Caki2 (cell line): ENCODE measurements at places on chromosomes 4 and X. TPM values are rescaled to one million over a fixed set of nuclear protein-coding genes. Genes with fewer than 3 reads are reported as not detected.

- no peak for DNase-seq
Measured at GRCh38 chr4:123698556-123698955, 302.0 kb downstream of the SPRY1 start.

DNA sequence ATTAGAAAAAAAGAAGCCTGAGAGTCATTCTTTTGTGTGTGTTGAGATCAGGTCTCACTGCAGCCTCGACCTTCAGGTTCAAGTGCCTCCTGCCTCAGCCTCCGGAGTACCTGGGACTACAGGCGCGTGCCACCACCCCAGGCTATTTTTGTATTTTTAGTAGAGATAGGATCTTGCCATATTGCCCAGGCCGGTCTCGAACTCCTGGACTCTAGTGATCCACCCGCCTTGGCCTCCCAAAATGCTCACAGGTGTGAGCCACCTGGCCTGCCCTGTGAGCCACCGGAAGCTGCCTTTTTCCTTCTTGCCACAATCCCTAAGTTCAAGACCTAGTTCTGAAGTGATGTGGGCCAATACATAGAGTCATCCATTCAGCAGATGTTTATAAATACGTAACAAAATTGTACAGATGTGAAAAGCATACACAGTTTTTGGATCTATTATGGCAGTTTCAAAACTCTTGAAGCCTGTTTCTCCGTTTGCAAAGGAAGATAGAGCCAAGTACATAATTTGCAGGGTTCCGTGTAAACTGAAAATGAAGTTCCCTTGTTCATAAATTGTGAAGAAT, 536 bp upstream of the CTSO start:
- no peak for DNase-seq

GRCh38 chr4:53777244-53777984, 186.1 kb upstream of the LNX1 start:
- DNase-seq, result no peak

- DNase-seq, result peak; percentile 57
Measured at GRCh38 chr4:1998296-1998695, 10.5 kb downstream of the NELFA start.

DNA sequence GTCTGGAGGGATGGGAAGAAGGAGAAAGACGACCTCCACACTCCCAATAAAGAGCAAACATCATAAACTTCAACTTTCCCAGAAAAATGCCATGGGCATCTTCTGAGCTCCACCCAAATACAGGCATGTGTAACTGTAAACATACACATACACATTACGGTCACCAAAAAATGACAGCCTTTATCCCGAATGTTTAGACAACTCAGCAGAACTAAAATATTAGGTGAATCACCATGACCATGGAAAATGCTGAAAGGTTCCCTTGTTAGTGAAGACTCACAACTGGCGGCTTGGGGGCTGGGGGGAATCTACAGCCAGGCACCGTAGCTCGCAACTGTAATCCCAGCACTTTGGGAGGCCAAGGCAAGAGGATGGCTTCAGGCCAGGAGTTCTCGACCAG, 33.0 kb downstream of the PRKX start:
- DNase-seq, result peak; percentile 46

DNA sequence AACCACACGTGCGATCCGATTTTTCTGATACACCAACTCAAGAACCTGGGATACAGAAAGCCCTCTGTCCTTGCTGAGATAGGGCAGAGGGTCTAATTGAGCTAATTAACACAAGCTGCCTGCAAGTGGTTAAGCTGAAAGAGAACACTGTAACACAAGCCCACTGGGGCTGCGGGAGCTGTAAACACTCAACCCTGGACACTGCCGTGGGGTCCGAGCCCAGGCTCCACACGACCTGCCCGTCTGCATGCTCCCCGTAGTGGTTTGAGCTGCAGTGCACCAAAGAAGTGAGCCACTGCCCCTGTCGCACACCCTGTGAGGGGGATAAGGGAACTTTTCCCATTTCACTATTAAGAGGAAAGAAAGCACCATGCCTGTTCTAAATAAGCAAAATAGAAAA, 54.6 kb downstream of the SPANXN3 start:
- DNase-seq, result no peak

GRCh38 chrX:10722851-10723250, 102.5 kb upstream of the MID1 start:
- DNase-seq, result peak; percentile 23

GRCh38 chr4:155122382-155122781, 86.1 kb upstream of the NPY2R start:
- DNase-seq, result no peak

GRCh38 chr4:107777890-107778289, 46.8 kb upstream of the SGMS2 start:
- DNase-seq, result no peak

- DNase-seq, result peak; percentile 12
Measured at GRCh38 chr4:532588-533317, 33.7 kb downstream of the PIGG start.

- peak; percentile 72 for DNase-seq
Measured at GRCh38 chrX:103687696-103688201, 1.2 kb upstream of the MORF4L2 start.

- DNase-seq, result no peak
Measured at GRCh38 chrX:88621278-88621677, 125.7 kb upstream of the CPXCR1 start.

- DNase-seq, result no peak
Measured at GRCh38 chr4:102878901-102879300, 10.1 kb downstream of the CISD2 start.

GRCh38 chr4:2413821-2414610, 4.4 kb downstream of the ZFYVE28 start:
- no peak for DNase-seq

DNA sequence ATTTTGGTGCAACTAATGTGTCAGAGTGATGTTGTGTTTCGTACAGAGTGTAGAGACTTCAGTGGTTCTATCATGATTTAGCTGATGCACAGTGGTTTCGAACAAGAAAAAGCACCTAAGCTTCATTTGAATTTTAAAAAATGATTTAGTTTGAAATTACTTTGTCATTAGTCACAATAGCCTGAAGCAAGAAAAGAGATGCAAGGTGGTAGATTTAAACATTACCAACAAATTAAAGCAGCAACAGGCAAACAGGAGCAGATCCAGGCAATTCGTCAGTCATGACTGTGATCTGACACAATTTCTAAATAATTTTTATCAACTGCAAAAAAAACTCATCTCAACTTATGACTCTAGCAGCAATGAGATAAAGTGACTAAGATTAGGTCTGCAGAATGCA, 24.6 kb upstream of the COX7B2 start:
- DNase-seq, result peak; percentile 9

DNA sequence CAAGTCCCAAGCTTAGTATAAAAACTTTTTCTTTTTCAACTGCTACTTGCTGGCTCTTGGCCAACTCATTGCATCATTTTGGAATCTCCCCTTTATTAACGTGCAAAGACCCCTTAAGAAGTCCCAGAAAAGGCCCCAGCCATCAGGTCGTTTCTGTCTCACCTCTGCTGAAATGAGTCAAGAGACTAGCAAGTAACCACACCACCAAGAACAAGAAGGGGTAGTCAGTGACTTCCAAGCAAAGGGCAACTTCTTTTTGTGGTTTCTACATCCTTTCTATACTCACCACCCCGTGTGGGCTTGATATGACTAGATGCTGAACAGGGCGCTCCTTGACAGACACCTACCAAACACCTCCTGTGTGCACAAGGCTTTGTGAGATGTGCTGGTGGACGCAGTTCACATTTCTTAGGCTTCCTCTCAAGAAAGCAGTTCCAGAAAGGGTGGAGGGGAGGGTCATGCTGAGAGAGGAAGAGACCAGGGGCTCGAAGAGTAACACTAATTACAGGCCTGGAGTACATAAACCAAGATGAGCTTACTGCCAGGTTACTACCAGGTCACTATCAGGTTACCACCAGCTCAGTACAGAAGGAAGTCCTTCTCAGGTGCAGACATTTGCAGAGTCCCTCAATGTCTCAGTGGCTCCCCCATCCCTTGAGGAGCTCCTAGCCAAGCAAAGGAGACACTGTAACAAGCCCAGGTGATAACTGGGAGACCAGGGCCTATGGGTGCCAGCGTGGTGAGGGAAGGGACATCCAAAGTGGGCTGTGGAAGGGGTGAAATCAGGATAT, 19.3 kb downstream of the JAKMIP1 start:
- DNase-seq, result no peak

GRCh38 chr4:126533146-126533805, 1099.5 kb upstream of the INTU start:
- no peak for DNase-seq

- DNase-seq, result peak; percentile 88
Measured at GRCh38 chrX:10484683-10485247, 135.6 kb downstream of the MID1 start.

DNA sequence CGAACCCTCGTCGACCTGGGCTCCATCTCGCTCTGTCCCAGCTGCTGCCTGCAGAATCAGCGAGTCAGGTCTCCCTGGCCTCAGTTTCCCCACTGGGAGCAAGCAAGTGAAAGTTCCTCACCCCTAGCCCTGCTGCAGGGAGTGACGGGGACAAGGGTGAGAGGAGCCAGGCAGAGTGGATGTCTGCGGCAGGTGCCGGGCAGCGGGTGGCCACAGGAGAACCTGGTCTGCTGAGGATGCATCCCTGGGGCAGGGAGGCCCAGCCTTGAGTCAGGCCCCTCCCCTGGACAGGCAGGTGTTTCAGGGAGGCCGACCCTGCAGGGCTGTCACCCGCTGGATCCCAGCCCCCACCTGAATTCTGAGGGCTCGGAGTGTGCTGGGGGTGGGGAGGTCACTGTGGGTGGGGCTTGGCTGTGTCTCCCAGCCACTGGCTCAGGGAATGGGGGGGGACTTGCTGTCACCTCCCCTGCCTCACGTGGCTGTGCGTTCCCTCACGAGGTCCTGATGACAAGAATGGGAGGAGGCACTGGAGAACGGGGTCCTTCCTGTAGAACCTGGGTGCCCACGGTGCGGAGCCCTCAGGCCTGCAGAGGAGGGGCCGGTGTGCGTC, 33.2 kb downstream of the LRPAP1 start:
- no peak for DNase-seq

DNA sequence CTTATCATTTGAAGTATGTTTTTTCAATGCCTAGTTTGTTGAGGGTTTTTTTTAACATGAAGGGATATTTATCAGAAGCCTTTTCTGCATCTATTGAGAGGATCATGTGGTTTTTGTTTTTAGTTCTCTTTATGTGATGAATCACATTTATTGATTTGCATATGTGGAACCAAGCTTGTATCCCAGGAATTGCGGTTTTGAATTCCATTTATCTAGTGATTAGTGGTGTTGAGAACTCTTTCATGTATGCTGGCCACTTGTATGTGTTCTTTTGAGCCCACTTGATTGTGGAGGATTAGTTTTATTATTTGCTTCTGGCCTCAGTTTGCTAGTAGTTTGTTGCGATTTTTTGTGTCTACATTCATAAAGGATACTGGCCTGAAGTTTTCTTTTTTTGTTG, 85.0 kb upstream of the CNKSR2 start:
- no peak for DNase-seq

DNA sequence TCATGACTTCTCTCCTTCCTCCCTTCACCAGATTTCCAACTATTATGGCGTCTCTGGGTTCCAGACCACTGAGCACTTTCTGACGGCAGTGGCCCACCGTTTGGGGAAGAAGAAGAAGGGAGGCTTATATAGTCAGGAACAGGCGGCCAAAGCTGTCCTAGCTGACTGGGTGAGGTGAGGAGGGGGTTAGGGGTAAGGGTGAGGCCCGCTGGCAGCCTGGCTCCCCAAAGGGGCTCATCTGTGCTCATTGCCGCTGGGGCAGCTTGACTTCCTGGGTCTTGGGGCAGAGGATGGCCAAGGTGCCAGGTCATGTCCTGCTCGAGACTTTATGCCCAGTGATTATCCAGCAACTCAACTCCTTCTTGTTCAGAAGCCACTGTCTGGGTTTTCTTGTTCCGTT, 21.8 kb downstream of the GNL3L start:
- no peak for DNase-seq

DNA sequence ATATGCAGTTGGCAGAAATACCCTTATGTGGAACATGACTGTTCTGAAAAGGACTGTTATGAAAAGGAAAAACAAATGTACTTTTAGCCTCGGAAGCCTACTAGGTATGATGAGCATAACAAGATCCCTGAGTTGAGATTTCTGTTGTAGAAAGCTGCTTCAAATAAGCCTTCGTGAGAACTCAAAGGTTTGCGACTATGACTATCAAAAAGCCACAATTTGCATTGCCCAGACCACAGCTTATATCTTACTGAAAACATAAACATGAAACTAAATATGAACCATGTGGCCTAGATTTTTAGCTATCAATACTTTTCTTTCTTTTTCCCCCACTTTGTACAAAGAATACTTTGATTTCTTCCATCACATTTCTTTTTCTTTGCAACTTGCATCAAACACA, 398.2 kb upstream of the LCORL start:
- no peak for DNase-seq

DNA sequence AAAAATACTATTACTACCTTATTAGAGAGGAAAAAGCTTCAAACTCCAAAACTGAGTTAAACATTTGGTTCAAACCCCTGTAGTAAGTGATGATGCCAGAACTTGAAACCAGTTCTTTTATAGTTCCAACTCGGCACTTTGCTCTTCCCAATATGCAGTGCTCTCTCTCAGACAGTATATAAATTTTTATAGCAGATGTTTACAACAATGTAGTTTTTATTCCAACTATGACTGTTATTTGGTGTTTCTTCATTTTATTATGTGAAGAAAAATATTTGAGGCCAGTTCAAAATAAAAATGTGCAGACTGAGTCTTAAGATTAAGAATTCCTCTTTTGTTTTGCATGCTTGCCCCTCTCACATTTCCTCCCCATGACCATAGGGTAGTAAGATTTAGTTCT, 2.9 kb upstream of the PPP4R3C start:
- DNase-seq, result no peak

DNA sequence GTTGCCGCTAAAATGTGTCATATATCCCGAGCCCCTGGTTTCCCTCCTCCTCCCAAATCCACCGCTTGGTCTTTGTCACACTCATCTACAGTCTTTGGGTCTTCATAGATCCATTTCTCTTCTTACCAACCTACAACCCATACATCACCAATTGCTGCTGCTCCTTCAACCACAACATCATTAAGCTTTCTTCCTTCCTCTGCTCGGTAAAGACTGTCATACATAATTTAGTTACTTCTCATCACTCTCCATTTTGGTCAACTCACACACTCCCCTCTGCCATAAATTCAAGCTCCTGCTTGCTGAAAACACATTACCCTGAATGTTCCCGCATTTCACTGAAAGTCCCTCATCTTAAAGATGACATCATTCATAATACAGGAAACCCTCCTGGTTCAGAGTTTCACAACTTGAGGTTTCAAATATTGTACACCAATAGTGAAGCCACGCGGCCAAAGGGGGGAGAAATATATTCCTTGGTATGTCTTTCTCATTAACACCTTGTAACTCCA, 1.7 kb upstream of the DCTD start:
- no peak for DNase-seq

Gene MAGEB17
- total RNA-seq, result not detected in 2 replicates

Gene CSAG1
- not detected in 2 replicates for total RNA-seq

Gene FAT4
- total RNA-seq, result 2.7 and 3.2 TPM in 2 replicates

Gene MAGEA2
- not detected in 2 replicates for total RNA-seq

Gene ADGRG2
- total RNA-seq, result 34.1 and 38.6 TPM in 2 replicates

Gene RS1
- not detected in 2 replicates for total RNA-seq

Gene CLCN5
- total RNA-seq, result 0.34 and 3.9 TPM in 2 replicates

Gene MAOB
- 5.6 and 7.1 TPM in 2 replicates for total RNA-seq

Gene VCX3B
- total RNA-seq, result not detected in 2 replicates

Gene LCORL
- 29.6 and 33.8 TPM in 2 replicates for total RNA-seq

Gene CLCN4
- total RNA-seq, result 3.1 and 3.4 TPM in 2 replicates

Gene IQCM
- total RNA-seq, result not detected in 2 replicates

Gene BANK1
- 0.90 and 1.1 TPM in 2 replicates for total RNA-seq

Gene DCAF12L1
- total RNA-seq, result not detected in 2 replicates

Gene AMBN
- not detected in 2 replicates for total RNA-seq

Gene CDKL5
- total RNA-seq, result 0.34 and 0.35 TPM in 2 replicates
